ENCODE measurements at places on chromosomes 12 and 14. TPM values are rescaled to one million over a fixed set of nuclear protein-coding genes. Genes with fewer than 3 reads are reported as not detected.

DNA sequence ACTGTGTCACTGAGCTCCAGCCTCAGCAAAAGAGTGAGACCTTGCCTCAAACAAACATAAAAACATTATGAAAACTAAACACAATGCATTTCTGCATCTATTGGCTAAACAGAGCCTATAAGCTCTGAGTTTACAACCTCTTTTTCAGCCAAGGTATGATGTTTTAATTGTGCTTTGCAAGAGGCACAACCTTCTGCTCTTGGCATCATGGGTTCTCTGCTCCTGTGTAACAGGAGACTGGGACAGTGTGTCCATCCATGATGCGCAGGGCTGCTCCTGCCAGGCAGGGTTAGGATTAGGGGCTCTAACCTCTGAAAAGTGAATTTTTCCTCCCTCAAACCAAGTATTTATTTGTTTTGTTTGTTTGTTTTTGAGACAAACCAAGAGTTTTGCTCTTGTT, 5.0 kb upstream of the NFKBIA start:
- no peak for DNase-seq

DNA sequence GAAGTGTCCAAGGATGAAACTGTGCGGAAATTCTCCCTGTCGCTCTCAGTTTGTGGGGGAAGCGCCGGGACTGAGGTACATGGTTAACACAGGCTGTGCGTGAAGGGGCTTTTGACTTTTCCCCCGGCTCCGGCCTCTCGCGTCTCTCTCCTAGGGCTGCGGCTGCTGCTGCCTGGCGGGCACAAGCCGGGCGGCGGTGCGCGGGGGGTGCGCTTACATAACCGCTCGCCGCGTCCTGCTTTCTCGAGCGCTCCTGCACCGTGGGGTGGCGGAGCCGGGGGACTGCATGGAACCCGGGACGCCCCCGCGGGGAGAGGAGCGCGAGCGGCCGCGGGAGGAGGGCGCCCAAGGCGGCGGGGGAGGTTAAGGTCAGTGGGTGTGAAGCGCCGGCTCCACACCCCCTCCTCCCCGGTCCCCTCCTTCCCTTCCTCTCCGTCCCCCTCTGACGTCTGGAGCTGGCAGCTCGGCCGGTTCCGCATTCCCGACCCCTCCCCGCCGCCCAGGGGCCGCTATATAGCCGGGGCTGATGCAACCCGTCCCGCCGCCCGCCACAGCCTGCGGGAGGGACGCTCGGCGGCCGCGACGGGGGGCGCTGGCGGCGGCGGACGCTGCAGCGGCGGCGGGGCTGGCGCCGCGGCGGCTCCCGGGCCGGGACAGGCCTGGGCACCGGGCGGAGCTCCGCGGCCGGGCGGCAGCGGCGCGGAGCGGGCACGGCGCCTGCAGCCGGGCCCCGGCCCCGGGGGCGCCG, at the start of gene JDP2:
TSS of gene JDP2 (plus strand) at position 541 of the 748 bp plus-strand sequence. CDS start 9,899 bp downstream, outside the sequence.
- peak; percentile 69 for DNase-seq

DNA sequence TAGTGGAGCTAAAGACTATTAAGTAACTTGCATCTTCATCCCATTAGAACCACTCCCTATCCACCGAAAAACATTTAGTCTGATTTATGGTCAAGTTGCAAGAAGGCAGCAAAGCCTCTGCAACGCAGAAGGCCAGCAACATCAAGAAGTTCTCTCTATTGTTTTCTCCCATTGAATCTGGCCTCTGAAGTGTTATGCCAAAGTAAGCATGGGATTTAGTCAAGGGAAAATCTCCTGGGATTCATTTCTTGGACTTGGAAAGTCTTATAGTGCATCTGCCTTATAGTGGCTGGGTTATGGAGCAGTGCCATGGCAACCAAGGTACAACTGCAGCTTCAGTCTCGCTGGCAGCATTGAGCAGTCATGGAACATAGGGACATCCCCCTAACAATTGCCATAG, 87.7 kb upstream of the KRR1 start:
- no peak for DNase-seq

DNA sequence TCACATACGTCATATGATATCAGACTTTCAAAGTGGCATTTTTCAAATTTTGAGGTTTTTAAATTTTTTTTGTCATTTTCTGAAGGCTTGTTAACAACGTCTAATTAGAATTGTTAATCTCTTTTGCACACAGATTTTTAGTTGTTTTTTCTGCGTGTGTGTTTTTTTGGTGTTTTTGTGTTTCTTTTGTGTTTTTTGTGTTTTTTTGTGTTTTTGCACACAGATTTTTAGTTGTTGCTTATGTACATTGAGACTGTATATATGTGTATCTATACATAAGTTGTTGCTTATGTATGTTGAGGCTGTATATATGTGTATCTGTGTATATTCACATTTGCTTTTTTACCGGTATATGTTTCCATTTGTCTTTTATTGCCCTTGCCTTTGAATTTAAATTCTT, 30.8 kb downstream of the ARID2 start:
- no peak for DNase-seq

DNA sequence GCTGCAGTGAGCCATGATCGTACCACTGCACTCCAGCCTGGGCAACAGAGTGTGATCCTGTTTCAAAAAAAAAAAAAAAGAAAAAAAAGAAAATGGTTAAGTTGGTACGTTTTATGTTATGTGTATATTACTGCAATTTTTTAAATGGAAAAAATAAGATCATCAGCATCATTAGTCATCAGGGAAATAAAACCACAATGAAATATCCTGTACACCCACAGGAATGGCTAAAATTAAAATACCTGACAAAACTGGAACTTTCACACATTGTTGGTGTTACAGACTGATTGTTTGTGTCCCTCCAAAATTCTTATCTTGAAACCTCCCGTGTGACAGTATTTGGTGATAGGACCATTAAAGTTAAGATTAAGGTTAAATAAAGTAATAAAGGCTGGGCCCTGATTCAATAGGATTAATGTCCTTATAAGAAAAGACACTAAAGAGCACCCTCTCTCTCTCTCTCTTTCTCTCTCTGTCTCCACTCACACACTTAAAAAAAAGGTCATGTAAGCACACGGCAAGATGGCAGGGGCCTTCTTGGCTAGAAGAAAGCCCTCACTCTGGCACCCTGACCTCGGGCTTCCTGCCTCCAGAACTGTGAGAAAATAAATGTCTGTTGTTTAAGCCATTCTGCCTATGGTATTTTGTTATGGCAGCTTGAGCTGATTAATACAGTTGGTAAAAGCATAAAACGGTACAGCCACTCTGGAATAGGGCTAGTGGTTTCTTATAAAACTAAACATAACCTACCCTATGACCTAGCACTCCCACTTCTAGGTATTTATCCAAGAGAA, 48.3 kb upstream of the ZFP36L1 start:
- no peak for DNase-seq

DNA sequence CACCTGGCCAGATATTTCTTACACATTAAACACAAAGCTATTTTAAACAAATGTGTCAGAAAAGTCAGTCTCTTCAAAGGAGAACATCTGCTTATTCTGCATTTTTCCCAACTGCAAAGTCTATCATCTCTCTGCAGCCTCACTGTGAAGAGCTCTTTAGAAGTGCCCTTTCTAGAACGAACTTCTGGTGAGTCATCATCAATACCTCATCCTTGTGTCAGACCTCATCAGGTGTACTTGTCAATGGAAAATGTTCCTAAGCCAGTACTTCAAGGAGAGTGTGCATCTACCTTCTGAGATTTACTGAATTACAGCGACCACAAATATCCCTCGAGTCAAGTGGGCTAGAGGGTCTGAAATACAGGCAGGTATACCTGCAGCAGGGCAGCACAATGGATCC, 457.3 kb downstream of the LRIG3 start:
- no peak for DNase-seq

GRCh38 chr12:14410841-14411569, 45.5 kb downstream of the ATF7IP start:
- no peak for DNase-seq

- DNase-seq: no peak
Measured at GRCh38 chr12:1463073-1463905, 131.1 kb downstream of the FBXL14 start.

- peak; percentile 34 for DNase-seq
Measured at GRCh38 chr12:74889563-74890236, 319.9 kb downstream of the KCNC2 start.

DNA sequence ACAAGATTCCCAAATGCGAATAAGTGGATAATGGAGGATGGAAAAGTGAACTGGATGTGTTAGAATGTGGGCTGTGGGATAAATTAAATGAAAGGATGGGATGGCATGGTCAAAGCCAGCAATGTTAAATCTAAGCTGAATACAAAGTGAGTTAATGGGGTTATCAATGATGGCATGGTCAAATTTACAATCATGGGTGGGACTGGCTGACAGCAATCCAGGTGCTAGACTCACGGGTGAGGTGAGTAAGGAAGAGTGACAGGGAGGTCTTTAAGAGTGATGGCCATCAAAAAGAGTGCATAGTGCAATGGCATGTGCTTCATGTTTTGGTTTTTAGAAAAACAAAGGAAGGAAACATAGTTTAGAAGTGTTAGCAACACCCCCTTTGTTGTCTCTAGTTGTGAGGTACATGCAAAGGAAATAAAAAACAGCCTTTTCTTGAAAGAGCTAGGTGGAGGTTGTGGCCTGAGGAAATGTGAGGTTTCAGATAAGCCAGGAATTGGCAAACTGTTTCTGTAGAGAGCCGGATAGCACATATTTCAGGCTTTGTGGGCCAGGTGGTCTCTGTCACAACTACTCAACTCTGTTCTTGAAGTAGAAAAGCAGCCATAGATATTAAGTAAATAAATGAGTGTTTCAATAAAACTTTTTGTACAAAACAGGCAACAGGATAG, 328.7 kb downstream of the RPL10L start:
- DNase-seq: no peak

ADSS1 gene
- total RNA-seq: 0.57 TPM

VTI1B gene
- total RNA-seq: 52.6 TPM

DNA sequence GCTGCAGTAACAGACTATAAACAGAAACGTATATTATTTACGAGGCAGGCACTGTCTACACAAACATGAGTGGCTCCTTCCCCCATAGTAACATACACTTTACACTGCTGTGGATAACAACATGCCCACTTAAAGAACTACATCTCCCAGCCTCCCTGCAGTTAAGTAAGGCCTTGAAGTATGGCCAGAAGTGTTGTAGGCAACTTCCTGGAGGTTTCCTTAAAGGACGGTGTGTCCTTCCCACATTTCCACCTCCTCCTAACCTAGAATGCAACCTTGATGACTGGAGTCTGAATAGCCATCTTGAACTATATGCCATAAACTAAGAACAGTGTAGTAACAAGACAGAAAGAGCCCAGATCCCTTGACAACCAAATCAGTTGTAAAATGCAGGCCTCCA, 20.3 kb downstream of the MED13L start:
- DNase-seq: no peak

EXD2 gene
- total RNA-seq: 19.3 TPM

GRCh38 chr14:69303086-69303485, 43.1 kb downstream of the GALNT16 start:
- no peak for DNase-seq

CEP170B gene
- 16.7 TPM for total RNA-seq

DNA sequence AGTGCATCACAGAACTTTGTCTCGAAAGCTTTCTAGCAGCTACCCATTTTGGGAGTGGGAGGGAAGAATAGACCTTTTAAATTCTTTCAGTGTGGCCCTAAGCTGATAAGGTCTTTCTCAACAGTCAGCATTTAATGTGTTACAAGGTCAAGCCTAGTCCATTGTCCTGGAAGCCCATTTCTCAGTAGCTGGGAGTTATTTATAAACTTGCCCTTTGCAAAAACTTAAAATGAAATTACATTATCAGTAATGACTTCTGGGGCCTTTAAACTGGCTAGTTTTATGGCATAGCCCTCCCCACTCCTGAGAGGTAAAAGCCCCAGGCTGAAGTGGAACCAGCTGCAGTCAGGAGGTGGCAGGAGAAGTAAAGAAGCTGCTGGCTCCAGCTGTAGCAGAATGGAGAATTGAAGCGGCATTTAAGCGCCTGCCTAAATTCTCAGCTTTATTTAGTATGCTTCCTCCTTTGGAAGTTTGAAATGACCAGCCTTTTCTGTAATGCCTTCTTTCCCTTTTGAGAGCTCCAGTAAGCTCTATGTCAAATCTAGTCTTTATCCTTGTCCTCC, 12.4 kb downstream of the COPZ1 start:
- no peak for DNase-seq

PMEL gene
- total RNA-seq: 0.12 TPM

DNA sequence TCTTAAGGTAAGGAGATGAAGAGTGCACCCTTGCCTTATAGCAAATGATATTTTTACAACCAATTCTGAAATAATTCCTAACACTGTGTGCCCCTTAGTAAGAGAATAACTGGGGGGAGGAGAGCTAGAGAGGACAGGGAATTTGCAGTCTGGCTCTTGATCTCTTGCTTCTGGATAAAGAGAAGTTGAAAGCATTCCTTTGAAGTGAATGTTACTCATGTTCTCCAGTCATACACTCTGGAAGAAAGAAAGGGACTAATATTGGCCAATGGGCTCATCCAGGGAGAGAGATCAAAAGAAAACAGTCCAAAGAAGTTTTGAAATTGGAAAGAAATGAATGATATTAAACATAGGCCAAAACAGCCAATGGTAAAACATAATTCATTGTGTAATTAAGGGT, 25.3 kb downstream of the C12orf75 start:
- DNase-seq: no peak

GRCh38 chr12:118821386-118821925, 159.9 kb upstream of the SRRM4 start:
- no peak for DNase-seq

DNA sequence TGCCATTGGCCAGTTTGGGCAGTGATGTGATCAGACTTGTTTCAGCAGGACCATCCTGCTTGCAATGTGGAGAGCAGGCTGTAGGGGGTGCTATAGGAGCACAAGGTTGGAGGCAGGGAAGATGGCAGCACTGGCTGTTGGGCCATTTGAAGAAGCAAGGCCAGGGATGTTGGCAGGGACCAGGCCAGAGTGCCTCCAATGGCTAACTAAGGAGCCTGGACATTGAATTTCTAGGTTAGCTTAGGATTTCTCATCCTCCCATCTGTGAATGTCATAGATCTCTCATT, 23.5 kb downstream of the FGF23 start:
- DNase-seq: peak; percentile 75

DNA sequence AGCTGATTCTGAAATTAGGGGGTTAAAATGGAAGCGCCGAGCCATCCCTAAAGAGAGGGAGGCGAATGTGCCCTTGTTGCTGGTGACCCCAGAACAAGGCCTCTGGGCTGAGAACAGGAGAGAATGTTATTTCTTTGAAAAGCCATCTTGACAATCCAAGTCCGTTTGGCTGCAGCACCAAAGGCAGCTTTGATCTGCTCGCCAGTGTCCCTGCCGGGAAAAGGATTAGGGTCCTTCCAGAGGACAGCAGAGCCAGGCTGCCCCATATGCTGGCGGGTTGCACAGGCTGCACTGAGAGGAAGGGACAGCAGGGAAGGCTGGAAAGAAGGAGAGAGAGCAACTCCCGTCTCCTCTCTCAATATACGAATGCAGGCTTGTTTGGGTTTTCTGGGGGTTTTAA, 141.7 kb downstream of the TMEM132C start:
- no peak for DNase-seq

DNA sequence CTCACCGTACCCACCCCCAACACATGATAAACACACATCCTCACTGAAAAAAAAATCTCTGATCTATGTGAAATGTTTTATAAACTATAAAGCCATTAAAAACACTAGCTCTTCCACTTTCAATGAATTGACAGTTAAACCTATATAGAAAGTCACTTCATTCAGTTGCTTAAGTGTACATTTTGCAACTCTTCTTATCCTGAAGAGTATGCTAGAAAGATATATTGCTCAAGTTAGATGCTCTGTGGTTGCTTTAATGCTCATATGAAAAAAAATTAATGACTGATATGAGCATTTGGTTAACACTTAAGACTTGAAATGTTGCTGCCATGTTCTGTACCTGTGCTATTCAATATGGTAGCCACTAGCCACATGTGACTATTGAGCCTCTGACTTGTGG, 21.0 kb upstream of the MIA2 start:
- no peak for DNase-seq

DNAI7 gene
- 0.11 TPM for total RNA-seq

GRCh38 chr12:31003861-31004640, 69.6 kb upstream of the DDX11 start:
- DNase-seq: no peak

All from Daoy (cell line).